NCI-H526 treated with DMSO at 0.1 percent for 48 hours (cell line): ENCODE measurements at places on chromosomes 7 and 10.

GRCh38 chr7:112594397-112594796, 113.6 kb downstream of the LSMEM1 start:
- no peak for DNase-seq

GRCh38 chr7:32936689-32937088, 20.6 kb upstream of the FKBP9 start:
- no peak for DNase-seq

DNA sequence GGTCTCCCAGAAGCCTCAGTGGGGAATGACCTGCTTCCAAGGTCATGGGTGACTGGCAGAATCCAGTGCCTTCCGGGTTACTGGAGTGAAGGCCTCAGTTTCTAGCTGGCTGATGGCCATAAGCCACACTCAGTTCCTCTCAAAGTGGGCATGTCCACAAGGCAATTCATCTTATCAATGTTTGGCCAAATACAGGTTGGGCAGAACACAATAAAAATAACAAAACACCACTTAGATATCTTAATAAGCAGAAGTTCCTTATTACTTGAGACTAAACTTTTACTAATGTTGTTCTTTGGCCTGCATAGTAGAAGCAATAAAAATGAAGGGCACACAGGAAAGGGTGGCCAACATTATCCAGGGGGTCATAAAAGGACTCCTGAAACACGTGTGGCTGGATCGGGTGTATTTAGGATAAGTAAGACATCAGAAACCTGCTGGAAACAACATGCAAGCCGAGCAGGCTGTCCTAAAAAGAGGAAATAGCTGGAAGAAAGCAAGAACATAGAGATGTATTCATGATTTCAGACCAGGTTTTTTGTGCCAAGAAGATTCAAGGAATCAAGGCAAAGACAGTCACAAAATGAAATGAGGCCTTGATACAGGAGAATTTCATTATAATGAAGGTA, 19.6 kb upstream of the AKR1C2 start:
- no peak for DNase-seq

DNA sequence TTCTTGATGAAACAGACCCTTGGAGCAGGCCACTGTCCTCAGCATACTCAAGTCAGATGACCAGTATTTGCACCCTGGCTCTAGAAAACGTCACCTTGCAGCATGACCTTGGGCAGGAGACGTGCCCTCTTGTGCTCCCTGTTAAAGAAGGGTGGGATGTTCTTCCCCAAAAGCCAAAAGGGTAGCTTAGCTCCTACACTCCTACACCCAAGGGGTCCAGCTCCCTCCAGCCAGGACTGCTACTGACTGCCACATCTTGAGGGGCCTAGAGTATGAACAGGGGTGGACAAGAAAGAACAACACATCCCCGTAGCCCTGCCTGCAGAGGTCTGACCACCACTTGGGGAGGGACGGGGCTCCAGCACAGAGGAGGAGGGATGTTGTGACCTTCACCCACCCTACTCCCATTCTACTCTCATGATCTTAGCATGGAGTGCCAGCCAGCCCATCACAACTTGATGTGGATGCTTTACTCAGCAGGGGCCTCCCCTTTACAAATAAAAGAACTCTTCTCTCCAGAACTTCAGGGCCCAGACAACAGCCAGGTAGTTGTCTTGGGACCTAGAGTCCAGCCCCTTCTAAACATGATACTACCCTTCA, 165.3 kb upstream of the ZMIZ1 start:
- no peak for DNase-seq

DNA sequence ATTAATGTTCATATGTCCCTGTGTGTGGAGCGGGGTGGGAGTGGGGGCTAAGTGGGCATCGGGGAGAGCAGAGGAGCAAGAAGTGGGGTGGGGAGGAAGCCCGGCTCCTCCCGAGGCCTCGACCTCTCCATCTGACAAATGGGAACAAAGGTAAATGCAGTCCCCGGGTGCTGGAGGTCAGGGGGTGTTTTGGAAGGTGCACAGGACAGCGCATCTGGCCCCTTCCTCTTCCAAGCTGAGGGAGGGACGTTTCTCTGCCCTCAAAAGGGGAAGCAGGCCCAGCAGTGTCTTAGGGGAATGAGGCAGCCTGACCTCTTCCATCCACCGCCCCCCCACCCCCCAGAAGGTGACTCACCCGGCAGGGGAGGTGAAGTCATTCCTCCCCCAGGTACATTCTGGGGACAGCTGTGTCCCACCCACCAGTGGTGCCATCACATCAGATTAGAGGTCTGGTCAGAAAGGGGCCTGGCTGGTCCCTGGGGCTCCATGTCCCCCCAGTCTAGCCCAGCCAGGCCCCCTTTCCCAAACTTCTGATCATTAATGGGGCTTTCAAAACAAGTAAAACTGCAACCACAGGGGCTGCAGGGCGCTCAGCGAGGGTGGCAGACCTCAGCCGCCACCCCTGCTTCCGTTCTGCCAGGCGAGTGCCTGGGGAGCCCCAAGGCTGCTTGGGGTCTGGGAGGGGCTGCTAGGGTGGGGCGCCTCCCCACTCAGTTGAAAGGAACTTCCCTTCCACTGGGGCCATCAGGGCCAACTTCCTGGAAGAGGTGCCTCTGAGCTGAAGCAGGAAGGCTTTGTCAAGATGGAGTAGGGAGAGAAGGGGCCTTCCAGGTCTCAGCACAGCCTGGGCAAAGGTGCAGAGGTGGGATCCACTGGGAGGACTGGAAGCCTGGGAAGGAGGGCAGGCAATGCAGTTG, 10.8 kb downstream of the LFNG start:
- DNase-seq, result no peak

GRCh38 chr10:33643042-33643441, 308.6 kb upstream of the NRP1 start:
- DNase-seq, result no peak

- no peak for DNase-seq
Observed at GRCh38 chr7:95440394-95441038, 5.7 kb upstream of the PON2 start.

- DNase-seq, result no peak
Observed at GRCh38 chr10:115674496-115674895, 581.3 kb downstream of the ATRNL1 start.

- DNase-seq, result no peak
Observed at GRCh38 chr10:71390461-71390835, 6.3 kb upstream of the CDH23 start.
